ENCODE measurements at places on chromosomes 2 and 18. TPM values are rescaled to one million over a fixed set of nuclear protein-coding genes. Genes with fewer than 3 reads are reported as not detected.

- DNase-seq: no peak
Measured at GRCh38 chr2:20526160-20526559, 79.3 kb downstream of the RHOB start.

GRCh38 chr2:127570282-127571250 lies 35.1 kb downstream of the MYO7B start:
- peak; percentile 75 for DNase-seq

DNA sequence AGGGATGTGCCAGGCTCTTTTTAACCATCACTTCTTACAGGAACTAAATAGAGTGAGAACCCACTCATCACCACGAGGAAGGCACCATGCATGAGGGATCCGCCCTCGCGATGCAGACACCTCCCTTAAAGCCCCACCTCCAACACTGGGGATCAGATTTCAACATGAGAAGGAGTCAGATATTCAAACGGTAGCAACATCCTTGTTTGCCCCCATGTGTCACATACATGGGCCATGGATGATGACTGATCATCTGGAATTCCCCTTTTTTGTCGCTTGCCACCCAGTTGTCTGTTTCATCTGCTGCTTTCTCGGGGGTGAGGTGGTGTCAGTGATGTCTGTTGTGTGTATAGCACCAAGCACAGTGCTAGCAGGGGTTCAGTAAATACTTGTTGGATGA lies 57.9 kb downstream of the NCK2 start:
- no peak for DNase-seq

GRCh38 chr18:3466872-3467271 lies 16.9 kb downstream of the TGIF1 start:
- DNase-seq: no peak

KYNU gene
- total RNA-seq: 0.67 TPM

- no peak for DNase-seq
Measured at GRCh38 chr2:236972491-236973342, 113.0 kb upstream of the COPS8 start.

- peak; percentile 70 for DNase-seq
Measured at GRCh38 chr18:79625195-79625923, 54.2 kb upstream of the CTDP1 start.

DNA sequence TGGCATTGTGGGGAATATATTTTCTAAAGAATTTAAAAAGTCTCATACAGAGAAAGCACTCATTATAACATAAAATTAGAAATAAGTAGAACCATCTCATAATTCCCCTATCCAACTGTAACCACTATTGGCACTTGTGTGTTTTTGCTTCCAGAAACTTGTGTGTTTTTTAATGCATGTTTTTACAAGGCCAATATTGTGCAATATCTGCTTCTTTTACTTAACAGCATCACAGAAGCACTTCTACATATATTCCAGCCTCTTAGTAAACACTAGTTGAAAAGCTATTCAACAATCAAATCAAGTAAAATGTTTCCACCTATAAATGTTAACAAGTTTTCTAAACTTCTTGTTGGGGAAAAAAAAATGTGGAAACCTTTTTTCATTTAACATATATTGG lies 132.7 kb downstream of the LRP2 start:
- DNase-seq: no peak

- no peak for DNase-seq
Measured at GRCh38 chr18:72783530-72783929, 84.3 kb downstream of the NETO1 start.

FNDC4 gene
- 3.0 TPM for total RNA-seq

DNA sequence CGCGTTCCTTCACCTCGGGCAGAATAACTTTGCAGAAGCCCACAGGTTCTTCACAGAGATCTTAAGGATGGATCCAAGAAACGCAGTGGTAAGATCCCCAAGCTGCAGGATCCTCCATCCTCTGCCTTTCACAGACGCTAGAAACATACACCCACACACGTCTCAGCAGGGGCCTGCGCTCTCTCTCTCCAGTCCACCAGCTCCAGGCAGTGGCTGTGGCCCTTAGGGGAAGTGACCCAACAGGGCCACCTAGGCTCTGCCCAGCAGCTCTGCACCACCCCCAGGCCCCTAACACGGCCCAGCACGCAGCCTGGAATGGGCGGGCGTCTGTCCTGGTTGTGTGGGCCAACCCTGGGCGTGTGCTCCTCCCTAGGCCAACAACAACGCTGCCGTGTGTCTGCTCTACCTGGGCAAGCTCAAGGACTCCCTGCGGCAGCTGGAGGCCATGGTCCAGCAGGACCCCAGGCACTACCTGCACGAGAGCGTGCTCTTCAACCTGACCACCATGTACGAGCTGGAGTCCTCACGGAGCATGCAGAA lies 40.4 kb downstream of the ADI1 start:
- DNase-seq: no peak

EPB41L3 gene
- total RNA-seq: 14.0 TPM

DNA sequence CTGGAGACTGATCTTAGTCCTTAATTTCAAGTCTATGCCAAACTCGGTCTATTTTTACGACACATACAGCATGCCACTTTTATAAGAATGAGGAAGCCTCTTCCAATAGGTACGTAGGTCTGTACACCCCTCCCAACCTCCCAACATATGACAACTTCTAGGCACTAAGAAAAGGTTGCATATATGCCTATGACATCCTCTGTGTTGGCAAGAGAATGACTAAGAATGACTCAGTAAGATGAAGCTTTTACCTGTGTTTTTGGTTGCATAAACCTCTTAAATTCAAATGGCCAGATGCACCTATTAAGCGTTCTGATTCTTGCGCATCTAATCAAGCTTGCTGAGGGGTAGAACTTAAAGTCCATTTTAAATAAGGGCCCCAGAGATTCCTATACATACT lies 586.4 kb upstream of the ZEB2 start:
- DNase-seq: no peak

DNA sequence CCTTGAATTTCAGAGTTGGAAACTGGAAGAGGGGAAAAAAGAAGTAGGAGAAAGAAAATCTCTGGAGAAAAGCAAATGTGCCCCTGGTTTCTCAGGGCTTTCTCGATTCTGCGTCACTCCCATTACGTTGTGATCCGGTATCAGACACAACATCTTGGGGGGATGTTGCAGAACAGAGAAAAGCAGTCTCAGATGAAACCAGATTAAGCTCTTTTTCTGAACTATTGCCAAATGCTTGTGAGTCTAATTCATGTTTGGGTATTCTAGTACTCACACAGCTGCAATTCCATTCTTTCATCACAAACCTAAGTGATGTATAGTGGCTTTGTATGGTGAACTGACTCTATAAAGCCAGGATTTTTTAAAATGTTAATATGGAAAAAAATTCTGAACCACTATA lies 233.2 kb downstream of the TCF4 start:
- no peak for DNase-seq

ASAP2 gene
- total RNA-seq: 11.8 TPM

SH3RF3 gene
- 11.2 TPM for total RNA-seq

All from cardiac septum (tissue), 1 donor.